ENCODE measurements at places on chromosomes 3 and 15. TPM values are rescaled to one million over a fixed set of nuclear protein-coding genes. Genes with fewer than 3 reads are reported as not detected.

SPINK8 gene
- total RNA-seq = not detected

KLHL40 gene
- not detected for total RNA-seq

ZNF774 gene
- total RNA-seq = 0.98 TPM

RCCD1 gene
- 7.8 TPM for total RNA-seq

DNASE1L3 gene
- not detected for total RNA-seq

CD47 gene
- 61.4 TPM for total RNA-seq

ARHGAP31 gene
- 74.6 TPM for total RNA-seq

TEX55 gene
- total RNA-seq = not detected

SEMA4B gene
- total RNA-seq = 7.5 TPM

INO80 gene
- total RNA-seq = 19.7 TPM
